AML-193 (cell line): ENCODE measurements at places on chromosomes 1 and 21.

GRCh38 chr1:146035048-146035423 lies 13.5 kb upstream of the HJV start:
- peak; percentile 26 for DNase-seq

DNA sequence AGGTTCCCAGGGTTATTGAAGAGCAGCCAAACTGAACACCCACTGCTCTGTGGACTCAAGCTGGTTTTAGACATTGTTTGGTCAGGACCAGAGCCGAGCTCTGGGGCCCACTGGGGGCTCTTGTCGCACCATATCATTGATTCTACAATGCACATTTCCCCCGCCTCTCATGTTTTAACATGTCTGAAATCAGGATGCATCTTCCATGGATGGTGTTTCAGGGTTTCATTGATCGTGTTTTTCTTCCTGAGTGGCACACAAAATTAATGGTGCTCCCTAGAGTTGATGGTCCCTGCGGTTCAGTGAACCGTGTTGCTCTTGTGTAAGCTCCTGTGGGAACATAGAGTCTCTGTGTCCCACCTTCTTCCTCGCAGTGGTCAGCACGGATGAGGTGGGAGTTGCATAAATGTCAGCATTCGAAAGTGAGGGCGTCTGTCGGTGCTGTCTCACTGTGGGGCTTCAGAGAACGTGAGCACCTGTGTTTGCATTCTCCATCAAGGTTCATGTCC lies 38.3 kb downstream of the GALNT2 start:
- DNase-seq: no peak

DNA sequence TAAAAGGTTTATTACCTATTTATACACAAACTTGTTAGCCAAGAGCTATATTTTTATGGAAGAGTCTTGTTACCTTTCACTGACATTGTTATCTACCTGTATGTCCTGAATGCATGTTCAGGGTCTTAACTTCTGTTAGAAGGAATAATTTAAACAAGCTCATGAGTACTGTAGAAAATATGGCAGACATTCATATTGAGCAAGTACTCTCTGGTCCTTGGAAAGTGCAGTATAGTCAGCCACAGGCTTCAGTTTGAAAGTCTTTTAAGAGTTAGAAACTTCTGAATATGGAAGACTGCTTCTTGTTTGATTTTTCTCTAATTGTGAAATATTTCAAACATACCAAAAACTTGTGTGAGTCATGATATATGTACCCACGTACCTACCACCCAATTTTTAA lies 16.6 kb downstream of the DIP2A start:
- DNase-seq: no peak

GRCh38 chr21:37628362-37628761 lies 261.8 kb downstream of the DYRK1A start:
- no peak for DNase-seq

GRCh38 chr1:214354440-214355148 lies 73.6 kb downstream of the SMYD2 start:
- no peak for DNase-seq

- DNase-seq: no peak
Measured at GRCh38 chr1:51316113-51316845, 14.1 kb downstream of the TTC39A start.

- DNase-seq: no peak
Measured at GRCh38 chr1:23597635-23598388, 38.5 kb upstream of the ID3 start.

DNA sequence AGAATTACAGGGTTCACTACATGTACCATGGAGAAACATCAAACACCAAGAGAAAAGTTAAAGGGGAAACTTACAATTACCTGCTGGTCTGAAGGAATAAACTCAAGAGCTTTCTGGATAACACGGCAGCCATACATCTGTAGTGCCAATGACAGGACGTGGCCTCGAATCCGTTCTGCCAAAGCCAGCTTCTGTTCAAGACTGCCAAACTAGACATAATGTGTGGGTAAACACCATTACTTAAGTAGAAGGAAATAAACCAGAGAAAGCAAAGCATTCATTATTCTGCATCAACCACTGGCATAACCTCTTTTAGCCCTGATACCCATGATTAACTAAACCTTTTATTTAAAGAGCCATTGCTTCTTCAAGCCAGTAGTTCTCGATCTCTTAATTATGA lies 41.5 kb upstream of the SDC3 start:
- DNase-seq: no peak

DNA sequence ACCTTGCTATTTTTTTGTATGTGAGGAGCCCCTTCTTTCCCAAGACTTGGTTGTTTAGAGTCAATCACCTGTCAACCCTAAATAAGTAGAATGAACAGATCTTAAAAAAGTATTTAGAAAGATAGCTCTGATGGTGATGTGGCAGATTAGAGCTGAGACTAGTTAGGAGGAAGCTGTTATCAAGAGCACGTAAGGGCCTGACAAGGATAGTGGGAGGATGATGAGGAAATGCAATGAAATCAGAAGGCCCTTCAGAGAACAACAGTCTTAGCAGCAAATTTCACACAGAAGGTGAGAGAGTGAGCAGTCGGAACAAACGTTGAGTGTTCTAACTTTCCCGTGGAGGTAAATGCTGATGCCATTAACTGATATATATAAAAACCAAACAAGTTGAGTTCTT lies 15.9 kb upstream of the S1PR1 start:
- no peak for DNase-seq

DNA sequence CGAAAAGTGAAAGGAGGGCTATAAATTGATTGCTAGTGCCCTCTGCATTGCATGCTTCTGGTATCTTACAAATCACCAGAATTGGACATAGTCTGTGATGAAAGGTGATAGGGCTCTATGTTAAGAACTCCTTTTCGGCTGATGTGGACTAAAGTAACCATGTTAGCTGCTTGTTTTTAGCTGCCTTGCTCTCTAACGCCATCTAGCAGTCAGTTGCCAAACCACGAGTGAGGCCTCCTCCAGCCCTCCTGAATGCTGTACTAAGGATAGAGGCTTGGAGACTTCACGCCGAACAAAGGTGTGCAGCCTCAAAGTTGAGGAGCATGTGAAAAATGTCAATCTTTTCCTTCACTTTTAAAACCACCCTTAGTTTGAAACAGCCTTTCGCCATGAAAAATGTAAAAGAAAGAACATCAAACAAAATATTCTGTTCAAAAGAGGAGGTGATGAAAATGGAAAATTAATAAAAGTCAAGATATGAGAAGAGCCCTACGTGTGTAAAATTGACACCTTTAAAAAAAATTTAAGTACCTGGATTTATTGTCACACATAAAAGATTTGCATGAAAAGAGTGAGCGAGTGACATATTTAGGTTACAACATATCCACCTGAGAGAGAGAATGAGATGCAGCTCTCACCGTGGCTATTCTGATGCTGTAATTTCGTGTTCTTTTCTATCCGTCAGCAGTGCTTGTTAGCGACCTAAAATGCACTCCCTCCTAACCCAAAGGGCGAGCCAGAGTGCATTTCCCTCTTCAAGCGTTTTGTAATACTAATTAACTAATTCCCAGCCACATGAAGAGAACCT lies 8.1 kb downstream of the LRRC53 start:
- DNase-seq: peak; percentile 44

DNA sequence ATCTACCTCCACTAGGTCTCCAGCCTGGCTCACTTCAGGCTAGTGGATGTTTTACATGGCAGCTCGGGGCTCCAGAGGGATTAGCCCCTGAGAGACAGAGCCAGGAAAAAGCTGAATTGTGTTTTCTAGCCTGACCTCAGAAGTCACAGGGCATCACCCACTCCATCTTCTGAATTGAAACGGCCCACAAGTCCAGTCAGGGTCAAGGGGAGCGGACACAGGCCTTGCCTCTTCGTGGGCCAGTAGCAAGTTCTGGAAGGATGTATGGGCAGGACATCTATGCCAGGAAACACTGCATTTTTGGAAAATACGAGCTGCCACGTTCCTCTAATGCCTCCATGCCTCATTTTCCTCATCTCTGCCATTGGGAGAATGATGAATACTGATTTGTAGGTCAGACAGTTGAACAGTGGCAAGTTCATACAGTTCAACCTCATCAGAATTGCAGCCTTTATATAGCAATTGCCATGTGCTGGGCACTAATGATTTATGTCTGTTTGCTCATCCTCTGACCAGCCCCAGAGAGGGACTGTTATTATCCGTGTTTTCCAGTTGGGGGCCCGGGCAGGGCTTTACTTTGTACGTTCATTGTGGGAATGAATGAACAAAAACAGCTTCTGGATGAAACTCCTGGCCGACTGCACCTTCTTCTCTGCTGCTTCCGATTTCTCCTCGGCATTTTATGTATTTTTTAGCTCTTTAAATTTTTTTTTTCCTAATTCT lies 23.2 kb upstream of the PCBP3 start:
- no peak for DNase-seq

DNA sequence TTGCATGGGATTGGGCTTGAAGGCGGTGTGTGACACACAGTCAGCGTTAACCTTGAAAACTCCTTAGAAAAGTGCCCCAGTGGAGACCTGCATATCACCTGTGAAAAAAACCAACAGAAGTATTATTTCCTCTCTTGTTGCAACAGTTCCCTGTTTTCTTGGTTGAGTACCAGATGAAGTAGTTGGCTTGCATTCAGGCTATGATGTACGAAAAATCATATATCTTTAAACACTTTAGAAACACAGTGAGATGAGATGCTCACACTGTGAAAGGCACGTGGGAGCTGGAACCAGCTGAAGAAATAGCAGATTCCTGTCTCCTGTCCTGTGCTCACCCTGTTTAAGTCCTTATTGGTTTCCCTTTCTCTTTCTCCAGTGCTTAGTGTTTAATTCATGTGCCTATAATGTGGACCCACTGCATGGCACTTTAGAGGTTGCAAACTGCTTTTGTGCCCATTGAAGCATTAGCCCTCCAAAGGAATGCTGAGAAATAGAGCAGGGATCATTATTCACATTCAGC lies 2.8 kb downstream of the CAMK1G start:
- no peak for DNase-seq

DNA sequence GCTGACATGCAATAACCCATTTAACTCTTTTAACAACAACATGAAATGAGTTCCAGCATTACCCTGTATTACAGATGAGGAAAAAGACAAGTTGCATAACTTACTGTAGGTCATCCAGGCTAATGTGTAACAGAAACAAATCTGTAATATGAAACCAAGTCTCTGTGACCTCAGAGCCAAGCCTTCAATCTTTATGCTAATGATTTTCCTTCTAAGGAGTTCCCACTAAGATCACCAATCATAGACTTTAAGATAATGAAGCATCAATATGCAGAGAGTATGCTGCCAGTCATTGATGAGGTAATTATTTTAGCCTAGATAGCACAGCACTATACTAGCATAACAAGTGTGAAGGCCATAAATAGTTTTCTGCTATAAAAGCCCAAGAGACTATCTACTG lies 35.6 kb upstream of the RNPC3 start:
- no peak for DNase-seq

- DNase-seq: no peak
Measured at GRCh38 chr1:70115315-70115714, 90.1 kb downstream of the LRRC40 start.

DNA sequence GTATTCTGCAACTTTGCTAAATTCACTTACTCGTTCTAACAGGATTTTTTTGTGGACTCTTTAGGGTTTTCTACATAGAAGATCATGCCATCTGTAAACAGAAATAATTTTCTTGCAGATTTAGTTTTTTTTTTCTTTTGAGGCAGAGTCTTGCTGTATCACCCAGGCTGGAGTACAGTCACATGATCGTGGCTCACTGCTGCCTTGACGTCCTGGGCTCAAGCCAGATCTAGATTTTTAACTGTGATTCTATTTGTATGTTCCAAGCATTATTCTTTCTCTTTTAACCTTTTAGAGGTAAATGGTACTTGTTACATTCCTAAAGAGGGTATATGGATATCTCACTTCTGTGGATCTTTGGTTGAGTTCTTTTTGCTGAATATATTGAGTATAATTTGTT lies 18.6 kb downstream of the FABP3 start:
- DNase-seq: no peak

GRCh38 chr1:43861337-43861736 lies 72.3 kb upstream of the ARTN start:
- no peak for DNase-seq

DNA sequence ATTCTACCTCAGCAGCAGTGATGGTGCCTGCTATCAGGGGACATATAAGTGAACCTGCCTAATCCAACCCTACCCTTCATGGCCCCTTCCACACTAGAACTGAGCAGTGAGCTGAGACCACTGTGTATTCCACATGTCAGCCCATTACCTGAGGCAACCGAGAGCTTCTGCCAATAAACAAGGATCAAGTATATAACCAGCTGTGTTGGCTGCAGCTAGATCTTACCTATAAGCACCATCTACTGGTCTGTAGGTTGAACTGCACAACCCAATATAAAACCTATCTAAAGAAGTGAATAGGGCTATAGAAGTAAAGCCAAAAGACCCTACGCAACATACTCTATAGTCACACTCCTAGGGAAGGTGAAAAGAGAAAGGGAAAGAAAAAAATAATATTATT lies 376.9 kb downstream of the HHIPL2 start:
- peak; percentile 3 for DNase-seq

- DNase-seq: no peak
Measured at GRCh38 chr1:110118636-110119396, 6.6 kb downstream of the UBL4B start.

GRCh38 chr1:160376525-160377131 lies 9.8 kb downstream of the NHLH1 start:
- DNase-seq: peak; percentile 76

DNA sequence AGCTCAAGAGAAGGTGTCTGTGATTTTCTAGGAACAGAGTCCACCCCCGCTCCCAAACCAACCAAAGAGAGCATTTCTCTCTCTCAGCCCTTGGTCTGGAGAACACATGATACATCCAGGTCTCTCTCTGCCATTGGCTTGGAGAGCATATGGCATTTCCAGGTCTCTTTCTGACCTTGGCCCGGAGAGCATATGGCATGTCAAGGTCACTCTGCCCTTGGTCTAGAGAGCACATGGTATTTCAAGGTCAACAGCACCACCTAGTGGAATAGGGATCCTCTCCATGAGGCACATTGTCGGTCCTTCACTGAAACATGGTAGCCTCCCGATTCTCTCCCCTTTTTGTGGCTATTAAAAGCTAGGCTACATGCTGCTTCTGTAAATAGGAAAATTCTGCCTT lies 437.7 kb upstream of the OLFM3 start:
- peak; percentile 3 for DNase-seq

GRCh38 chr1:2503554-2504224 lies 22.7 kb downstream of the PANK4 start:
- no peak for DNase-seq

DNA sequence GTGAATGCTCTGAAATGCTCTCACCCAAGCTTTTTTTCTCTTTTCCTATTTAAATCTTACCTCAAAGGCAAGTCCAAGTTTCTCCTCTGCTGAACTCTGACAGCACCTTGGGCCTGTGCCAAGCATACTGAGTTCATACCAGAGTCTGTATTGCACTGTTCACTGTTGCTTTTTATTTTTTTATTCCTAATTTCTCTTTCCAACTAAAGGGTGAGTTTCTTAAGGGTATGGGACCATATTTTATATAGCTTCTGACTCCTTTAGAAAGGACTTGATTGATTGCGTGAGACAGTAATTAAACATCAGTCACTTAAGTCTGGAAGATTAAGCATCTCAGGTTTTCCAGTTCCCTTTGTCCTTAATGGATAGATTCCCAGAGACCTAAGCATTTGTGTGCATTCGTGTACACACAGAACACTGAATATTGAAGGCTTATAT lies 69.9 kb downstream of the CACHD1 start:
- DNase-seq: no peak
